ENCODE measurements at places on chromosomes 16 and 17.

DNA sequence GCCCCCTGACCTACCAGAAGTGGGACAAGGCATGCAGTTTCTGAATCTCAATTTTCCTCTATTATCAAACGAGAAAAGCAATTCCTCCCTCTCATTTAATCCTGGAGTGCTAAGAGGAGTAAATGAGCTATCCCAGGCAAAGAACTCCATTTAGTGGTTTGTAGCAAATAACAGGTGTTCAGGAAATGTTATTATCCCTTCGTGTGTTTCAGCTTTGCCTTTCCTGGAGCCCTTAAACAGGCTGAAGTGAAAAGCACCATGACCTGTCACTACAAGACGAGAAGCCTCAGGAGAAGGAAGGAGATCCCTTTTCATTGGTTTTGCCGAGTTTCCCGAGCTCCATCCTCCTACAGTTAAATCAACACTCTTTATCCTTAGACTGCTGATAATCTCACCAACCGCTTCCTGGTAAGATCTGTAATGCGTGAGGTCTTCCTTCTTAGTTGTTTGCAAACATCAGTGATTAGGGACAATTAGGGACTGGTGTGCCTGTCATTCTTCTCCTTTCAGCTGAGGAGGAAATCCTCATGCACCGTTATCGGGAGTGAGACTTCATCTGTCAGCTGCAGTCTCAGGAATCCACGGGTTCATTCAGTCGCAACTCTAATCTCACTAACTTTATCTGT, 30.8 kb upstream of the MYOCD start:
- DNase-seq: no peak

DNA sequence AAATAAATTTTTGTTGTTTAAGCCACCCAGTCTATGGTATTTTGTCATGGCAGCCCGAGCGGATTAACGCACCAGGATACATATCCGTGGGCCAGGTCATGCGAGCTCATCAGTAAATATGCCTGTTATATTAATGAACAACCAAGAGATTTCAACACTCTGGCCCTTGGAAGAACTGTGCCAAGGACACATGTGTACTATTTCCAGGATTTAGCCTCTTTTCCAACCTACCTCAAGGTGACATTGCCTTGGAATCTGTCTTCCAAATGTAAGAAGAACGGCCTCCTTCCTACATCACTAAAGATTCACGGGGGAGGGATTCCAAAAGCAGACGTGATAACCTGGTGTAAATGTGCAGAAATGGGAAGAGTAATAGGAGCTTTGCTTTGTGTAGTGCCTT, 72.8 kb upstream of the DYNLRB2 start:
- no peak for DNase-seq

GRCh38 chr17:4229627-4230541, 33.9 kb downstream of the ANKFY1 start:
- DNase-seq: peak; percentile 16

- no peak for DNase-seq
Observed at GRCh38 chr16:66850115-66850815, 6.1 kb downstream of the CA7 start.

- DNase-seq: no peak
Observed at GRCh38 chr16:72091217-72091616, 2.2 kb downstream of the TXNL4B start.

DNA sequence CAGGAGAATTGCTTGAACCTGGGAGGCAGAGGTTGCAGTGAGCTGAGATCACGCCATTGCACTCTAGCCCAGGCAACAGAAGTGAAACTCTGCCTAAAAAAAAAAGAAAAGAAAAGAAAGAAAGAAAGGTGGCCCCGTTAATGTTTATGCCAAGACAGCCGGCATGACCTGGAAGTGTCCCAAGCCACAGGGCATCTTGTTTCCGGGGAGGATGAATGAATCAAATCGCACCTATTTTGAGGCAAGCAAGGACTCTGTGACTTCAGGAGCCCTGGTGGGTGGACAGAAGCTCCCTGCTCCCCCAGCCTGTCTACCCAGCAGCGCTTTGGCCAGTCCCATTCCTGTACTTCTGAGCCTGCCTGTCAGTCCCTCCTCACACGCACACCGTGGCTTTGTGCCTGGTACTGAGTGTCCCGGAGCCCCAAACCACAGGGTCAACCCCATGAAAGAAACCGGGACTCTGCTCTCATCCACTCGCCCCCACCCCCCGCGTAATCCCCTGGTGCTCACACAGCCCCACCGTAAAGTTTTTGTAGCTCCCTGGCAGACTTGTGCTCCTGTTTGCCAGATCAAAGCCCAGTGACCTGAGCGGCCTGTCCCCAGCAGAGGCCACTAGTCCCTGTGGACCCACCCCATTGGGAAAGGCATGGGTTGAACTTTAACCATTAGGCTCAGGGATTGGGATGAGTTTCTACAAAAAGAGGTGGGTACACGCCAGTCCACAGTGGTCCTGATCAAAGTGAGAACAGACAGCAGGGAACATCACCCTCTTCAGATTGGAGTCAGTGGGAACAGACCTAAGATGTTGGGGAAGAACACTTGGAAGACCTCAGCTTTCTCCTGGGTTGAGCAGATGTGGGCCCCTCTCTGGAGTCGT, 19.3 kb downstream of the CD2BP2 start:
- no peak for DNase-seq

DNA sequence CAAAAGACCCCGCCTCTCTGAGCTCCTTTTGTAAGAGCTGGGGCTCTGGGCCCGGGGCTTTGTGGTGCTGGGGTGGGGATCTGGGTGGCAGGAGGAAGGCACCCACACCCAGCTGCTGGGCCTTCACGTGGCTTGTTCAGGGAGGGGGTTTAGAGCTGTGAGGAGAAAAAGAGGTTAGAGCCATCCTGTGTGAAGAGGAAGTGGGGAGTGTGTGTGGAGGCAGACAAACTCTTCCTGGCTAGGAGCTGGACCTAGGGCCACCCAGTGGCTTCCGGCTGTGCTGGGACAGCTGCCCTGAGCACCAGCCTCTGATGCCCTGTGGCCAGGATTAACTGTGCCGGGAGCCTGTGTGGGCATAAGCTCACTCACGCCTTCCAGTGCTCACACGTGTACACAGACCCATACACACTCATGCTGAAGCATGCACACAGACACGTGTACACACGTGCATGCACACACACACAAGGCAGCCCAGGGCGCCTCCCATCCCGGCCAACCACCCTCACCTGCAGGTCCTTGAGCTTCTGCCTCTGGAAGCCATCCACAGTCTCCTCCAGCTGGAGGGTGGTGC, 7.4 kb downstream of the CIBAR2 start:
- no peak for DNase-seq

DNA sequence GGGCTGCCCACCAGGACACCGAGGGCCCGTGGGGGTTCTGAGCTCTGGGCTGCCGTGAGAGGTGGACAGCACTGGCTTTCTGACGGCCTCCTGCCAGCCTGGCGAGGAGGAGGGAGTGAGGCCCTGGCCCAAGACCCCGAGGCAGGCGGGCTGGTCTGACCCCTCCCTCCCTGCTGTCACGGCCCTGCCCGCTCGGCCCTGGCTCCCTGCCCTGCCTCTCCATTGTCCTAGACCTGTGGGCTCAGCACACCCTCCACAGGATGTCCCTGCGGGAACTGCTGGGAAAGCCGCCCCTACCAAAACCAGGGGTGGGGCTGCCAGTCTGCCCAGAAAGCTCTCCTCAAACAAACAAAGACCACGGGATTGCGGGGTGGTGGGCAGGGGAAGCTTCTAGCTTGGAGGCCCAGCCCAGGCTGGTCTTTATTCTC, 20.7 kb downstream of the SPNS2 start:
- no peak for DNase-seq

- DNase-seq: no peak
Observed at GRCh38 chr16:30473231-30474073, 910 bp downstream of the ITGAL start.

DNA sequence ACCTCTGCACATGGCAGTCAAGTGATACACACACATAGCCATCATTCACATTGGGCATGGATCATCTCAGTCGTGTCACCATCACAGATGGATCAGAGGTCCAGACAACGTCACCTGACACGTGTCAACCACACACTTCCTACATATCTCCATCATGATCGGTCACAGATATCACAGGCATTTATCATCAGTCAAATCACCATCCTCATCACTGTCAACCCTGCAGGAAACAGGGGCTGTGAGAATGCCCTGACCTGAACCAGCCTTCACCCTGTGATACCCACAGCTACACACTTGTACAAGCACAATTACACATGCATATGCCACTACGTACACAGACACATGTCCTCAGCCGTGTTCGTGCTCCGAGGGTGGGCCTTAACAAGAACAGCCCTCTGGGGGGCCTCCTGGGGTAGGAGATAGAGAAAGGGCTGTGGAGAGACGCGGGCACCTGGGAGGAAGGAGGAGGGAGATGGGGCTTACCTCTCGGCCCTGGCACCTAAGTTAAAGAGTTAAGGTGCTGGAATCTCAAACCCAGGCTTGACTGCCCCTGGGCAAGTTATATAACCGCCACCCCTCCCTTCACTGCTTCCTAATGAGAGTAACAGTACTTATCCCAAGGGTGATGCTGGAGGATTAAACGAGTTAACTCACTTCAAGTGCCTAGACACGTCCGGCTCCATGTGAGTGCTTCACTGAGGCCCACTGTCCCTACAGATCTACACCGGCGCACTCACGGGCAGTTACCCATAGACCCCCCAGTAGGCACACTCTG, 1.1 kb downstream of the SLC12A4 start:
- no peak for DNase-seq

DNA sequence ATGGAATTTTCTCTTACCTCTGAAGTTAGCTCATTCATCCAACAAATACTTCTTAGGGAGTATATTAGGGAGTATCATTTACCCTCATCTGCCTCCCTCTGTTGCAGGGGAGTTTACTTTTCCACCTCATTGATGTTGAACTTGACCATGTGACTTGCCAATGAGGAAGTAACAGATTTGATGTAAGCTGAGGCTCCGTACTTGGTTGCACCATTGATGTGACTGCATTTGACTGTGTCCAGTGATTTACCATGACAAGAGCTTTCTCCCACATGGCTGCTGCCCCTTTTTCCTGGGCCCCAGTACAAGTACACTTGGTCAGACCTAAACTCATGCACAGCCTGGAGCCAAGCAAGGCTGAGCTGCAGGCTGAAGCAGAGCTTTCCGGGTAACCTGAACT, 81.6 kb upstream of the HS3ST2 start:
- no peak for DNase-seq

DNA sequence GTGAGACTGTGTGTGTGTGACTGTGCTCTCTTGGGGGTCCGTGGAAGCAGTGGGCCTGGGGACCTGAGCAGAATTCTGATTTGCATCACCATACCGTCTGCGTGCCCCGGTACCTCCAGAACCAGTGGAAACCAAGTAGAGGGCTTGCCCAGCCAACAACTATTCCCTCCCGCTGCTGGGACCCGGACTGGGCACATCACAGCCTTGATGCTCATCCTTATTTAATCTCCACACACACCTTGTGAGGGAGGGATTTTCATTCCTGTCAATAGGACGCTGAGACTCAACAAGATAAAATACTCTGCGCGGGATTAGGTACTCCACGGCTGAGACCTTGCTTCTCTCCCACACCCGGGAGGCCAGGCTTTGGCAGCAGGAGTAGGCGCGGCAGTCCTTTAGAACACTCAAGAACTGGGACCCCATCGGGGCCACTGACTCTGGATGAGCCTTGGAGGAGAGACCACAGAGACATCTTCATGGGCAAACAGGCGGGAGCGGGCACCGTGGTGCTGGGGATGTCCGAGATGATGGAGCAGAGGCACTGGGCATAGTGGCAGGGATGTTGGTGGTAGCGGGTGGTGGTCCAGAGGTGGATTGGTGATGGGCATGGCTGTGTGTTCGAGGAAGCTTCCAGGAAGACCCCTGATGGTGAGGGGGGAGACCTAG, 208.0 kb downstream of the NTN1 start:
- no peak for DNase-seq

- no peak for DNase-seq
Observed at GRCh38 chr16:68031951-68032350, 8.9 kb downstream of the DUS2 start.

DNA sequence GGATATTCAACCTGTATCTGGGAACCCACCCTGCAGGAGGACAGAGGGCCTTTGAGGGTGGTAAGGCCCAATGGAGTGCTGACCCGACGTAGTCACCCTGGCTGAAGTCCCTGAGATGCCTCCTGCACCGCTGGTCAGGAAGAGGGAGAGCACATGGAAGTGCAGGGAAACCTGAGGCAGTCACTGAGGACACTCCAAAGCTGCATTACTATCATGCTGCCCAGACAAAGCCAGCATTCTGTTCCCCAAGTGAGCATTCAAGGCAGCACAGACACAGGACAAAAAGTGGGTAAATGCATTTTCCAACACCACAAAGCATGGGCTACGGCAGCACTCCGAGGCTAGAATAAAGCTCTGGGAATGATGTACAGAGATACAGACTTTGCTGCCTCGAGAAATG, 46.8 kb upstream of the BCAR1 start:
- peak; percentile 15 for DNase-seq

GRCh38 chr16:10069374-10069773, 112.9 kb downstream of the GRIN2A start:
- DNase-seq: no peak

DNA sequence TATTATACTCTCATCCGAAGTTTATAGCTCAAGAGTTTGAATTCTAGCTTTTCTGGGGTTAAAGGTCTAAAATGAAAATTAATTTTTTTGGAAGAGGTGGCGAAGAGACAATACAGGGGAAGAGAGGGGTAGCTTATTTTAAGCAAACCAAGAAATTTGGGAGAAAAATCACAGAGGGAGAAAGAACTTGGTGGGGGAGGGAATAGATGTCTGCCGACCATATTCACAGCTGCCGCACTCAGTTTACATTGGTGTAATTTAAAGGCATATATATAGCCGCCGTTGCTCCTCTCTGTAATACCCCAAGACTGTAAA, 6.5 kb upstream of the ZFHX3 start:
- no peak for DNase-seq

GRCh38 chr17:8963647-8964258, 1.8 kb downstream of the PIK3R5 start:
- DNase-seq: no peak

- no peak for DNase-seq
Observed at GRCh38 chr16:87507351-87508069, 14.7 kb upstream of the ZCCHC14 start.

- DNase-seq: no peak
Observed at GRCh38 chr17:75874323-75875181, 3.8 kb downstream of the TRIM47 start.

- DNase-seq: no peak
Observed at GRCh38 chr17:80960797-80961452, 30.7 kb upstream of the CHMP6 start.

DNA sequence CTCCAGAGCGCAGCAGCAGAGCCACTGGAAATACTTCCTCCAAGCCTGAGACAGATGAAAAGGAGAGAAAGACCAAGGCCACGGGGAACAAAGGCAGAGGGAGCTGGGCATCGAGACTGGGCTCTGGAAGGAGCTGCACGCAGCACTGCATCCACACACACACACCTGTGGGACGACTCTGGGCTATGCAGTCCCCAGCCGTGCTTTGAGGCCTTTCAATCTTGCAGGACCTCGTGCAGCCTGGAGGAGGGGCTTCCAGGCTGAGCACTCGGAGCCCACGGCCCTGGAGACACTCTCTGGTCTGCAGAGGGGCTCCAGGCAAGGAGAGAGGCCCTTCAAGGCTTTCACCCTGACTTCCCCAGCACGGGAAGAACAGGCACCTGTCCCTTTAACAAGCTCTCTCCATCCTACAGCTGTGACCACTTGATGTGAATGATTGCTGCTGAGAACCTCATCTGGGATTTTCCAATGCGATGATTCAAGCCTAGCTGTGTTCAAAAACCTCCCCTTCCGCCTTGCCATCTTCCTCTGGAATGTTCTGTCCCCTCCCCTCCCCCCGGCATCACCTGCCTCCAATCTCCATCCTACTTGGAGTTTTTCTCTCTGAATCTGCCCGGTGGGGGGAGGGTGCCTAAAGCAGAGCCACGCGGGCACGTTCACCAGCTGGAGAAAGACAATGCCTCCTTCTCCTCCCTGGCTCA, 37.5 kb downstream of the RBFOX3 start:
- DNase-seq: no peak

- no peak for DNase-seq
Observed at GRCh38 chr17:76810956-76811355, 57.2 kb upstream of the MGAT5B start.

Data from substantia nigra (tissue), 51 donors.